NCI-H1105 treated with DMSO at 0.1 percent for 48 hours (cell line): ENCODE measurements at places on chromosomes 2 and 18.

DNA sequence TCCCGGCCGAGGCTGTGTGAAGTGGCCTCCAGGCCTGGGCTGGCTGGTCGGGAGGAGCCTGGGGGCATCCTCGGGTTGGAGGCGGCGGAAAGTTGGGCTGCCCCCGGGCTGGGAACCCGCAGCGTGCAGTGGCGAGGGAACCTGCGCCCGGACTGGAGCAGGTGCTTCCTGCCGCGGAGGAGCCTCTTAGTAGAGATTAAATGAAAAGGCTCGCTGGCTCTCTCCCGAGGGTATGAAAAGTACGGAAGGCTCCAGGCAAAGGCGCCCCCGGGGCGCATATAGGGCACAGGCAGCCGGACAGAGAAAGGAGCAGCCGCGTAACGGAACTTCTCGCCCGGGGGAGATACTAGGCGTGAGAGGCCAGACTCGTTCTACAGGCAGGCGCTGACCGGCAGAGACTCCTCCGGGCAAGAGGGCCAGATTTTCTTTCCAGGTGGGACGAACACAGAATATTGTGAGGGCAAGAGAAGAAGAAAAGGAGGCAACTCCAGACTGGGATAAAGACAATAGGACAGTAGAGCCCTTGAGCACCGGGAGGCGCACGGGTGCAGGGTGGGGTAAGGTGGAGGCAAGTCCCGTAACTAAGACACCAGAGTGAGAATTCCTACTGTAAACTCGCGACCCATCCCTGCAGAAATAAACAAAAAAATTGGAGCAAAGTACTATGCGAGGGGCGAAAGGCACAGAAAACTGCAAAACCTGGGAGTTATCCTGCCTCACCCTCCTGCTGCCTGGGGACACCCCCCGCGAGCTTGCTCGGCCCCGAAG, 816 bp downstream of the CDH2 start:
- DNase-seq, result peak; percentile 65

- DNase-seq, result no peak
These were observed 62.5 kb upstream of the SH3RF3 start for GRCh38 chr2:109066501-109066900.

DNA sequence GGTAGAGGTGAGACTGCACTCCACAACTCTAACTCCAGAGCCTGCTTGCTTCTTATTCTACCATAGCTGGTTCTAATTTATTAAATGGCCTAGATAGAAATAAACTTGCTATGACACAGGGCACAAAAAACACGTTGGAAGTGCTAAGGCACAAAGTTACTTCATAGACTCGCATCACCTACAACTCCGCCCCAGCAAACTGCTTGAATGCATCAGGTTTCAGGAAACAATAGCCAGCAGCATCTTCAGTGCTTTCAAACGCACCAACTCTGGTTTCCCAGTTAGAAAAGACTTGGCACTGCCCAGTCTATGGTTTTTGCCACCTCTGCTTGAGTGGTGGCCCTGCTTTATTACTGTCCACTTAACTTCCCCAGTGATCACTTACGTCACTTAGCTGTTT, 142.6 kb downstream of the RIF1 start:
- DNase-seq, result no peak

GRCh38 chr2:85037622-85038021, 66.7 kb downstream of the KCMF1 start:
- no peak for DNase-seq

DNA sequence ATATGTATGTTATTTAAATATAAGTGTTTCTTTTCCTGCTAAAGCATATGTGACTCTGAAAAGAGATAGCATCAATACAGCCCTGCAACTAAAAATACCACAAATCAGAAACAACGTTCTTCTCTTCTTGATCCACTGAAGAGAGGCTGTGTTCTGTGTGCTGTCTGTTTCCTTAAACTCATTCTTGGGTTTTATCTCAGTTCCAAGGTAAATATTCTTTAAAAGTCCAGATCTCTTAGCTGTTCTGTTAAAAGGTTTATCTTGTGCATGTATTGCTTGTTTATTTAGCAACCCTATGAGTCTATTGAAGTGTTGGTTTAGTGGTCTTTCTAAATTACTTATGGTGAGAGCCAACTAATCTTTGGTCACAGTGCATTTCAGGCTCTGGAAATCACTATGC, 173.3 kb upstream of the NT5C1B start:
- DNase-seq, result no peak

- DNase-seq, result no peak
These were observed 9.4 kb downstream of the MAP3K19 start for GRCh38 chr2:135037831-135038230.

DNA sequence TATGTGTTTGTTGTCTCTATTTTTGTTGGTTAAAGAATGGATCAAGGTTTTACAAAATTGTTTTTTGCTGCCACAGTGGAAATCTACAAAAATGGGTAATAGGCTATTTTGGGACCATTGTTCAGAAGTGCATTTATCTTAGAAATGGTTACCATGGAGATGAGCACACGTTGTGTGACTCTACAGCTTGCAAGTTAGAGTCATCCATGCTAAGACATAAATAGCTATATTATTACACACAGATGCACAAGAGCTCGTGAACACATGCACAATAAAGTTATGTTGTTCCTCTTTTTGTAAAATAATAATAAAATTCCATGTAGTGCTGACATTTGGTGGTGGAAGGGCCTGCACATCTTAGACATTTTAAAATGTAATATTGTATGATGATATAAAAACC, 15.5 kb upstream of the DUSP19 start:
- no peak for DNase-seq

- no peak for DNase-seq
These were observed 1.7 kb downstream of the FOSL2 start for GRCh38 chr2:28394331-28394877.

DNA sequence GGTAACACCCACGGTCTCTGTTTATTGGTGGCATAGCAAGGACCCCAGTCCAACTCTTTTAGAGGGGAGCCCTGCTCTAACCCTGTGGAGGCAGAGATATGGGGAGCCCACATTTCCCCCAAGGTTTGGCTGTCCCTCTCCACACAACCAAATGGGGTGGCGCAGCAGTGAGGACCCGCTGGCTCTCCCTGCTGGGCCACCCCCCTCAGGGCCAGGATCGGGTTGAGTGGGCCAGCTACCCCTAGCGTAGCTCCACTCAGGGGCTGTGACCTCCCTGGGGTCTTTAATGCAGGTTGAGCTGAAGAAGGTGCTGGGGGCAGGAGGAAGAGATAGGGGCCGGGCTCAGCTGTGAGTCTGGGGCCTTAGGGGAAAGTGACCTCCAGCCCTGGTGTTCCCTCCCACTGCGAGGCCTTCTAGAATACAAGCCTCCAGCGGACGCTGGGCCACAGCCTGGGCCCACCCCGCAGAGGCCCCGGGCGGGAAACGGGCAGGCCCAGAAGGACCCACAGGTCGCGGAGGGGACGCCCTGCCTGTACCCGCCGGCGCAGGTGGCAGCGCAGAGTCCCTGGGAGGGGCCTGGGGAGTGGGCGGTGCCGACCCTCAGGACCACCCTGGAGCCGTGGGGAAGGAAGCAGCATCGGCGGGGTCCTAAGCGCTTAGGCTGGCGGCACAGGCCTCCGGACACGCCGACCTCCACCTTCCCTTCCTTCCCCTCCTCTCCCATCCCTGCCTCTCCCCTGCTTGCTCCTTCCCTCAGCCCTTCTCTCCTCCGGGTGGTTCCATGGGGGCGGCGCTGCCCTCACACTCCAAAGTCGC, 9.6 kb downstream of the CROCC2 start:
- no peak for DNase-seq

- no peak for DNase-seq
These were observed 97.3 kb downstream of the MMADHC start for GRCh38 chr2:149490296-149490695.

DNA sequence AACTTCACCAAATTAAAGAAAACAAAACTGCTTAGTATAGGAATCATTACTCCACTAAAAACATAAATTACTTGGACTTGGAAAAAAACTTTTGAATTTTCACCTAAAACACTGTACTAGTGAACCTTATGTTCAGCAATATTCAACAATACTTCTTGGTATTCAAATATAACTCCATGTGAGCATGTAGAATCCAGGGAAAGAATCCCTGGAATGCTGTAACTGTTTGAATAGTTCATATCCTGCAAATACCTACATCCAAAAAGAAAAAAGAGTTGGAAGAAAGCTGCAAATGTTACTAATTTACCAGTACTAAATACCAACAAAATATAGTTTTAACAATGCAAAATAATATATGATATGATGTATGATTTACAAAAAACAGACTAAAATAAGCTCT, 65.4 kb downstream of the IKZF2 start:
- no peak for DNase-seq

DNA sequence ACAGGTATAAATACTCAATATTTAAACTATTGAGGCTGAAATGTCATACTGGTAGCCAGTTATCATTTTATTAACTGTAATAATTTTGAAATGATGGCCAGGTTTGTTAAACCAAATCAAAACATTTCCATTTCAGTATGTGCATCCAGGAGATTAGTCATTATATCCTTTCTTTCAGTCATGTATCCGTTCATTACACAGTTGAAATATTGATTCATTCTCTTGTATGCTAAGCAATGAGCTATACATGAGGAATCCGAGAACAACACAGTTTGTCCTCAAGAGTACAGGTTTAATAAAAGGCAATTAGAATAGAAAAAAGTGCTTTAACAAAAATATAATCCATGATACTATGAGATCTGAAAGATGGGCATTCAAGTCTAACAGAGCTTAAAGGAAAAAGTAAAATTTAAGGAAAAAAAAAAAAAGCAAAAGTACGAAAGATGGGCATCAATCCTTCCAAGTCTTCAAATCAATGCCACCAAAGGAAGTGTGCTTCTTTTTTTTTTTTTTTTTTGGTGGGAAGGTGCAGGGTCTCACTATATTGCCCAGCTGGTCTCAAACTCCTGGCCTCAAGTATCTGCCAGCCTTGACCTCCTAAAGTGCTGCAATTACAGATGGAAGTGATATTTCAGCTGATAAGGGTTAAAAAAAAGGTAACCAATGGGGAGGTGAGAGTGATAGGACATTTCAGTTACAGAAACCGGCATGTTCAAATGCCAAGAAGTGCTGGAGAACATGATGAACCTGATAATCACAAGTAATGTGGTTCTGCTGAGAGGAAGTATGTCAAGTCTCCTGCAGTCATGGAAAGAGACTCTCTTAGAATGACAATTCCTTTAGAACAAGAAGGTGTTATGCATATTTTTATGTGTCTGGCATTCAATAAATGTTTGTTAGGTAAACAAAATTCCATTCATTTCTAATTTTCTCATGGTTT, 35.8 kb downstream of the PUM2 start:
- no peak for DNase-seq

DNA sequence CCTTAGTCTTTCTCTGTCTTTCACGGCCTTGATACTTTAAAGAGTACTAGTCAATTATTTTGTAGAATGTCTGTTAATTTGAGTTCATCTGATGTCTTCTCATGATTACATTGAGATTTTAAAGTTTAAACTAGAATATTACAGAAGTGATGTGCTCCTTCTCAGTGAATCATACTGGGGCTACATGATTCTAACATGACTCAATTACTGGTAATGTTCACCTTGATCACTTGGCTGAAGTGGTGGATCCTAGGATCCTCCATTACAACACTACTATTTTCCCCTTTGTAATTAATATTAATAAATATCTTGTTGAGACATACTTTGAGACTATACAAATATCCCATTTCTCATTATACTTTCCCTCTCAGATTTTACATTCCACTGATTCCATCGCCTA, 148.5 kb downstream of the CAMKMT start:
- no peak for DNase-seq

DNA sequence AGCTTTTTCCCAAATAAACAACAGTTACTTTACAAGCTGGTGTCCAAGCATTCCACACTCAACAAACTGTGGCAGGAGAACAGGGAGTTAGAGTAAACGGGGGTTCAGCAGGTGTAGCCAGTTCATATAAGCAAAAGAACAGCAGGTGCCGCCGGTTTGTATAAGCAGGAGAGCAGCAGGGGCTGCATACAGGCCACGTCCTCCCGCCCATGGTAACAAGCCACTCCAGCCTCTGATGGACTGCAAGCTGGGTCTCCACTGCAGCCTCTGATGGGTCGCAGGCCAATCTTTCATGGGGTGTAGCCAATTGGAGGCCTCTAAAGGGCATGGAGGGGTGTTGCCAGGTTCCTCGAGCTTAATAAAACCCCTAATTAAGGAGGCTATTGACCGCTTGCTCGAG, 189.3 kb downstream of the ANKRD30B start:
- DNase-seq, result no peak

- no peak for DNase-seq
These were observed 480.0 kb downstream of the RIT2 start for GRCh38 chr18:42635378-42636048.

GRCh38 chr18:29087616-29088246, 910.8 kb upstream of the CDH2 start:
- no peak for DNase-seq

DNA sequence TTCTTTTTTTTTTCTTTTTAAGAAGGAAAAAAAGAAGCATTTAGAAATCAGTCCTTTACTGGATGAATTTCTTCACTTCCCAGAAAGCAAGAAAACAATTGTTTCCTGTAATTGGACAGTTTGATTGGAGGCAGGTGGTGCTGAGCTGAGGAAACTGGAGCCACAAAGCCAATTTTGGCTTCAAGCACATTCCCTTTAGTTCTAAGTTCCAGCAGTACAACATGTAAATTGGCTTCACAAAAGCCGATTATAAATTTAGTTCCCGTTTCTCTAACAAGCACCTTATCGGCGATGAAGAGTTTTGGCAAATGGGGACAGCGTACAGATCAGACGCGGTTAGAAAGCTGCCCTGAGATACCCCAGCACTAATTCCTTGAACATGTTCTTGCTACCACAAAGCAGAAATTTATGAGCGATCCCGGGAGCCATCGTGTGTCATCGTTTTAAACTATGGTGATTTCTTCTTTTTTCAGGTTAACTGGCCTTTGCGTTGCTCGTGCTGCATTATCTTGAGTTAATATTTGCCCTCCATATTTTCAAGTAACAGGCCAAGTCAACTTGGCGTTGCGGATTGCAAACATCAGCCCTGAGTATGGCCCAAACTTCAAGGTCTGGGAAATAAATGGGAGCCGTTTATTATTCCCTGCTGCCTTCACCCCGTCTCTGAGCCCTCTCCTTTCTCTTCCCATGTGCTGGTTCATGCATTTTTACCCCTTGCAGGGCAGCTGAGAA, 190.4 kb upstream of the ID2 start:
- peak; percentile 70 for DNase-seq

- DNase-seq, result peak; percentile 38
These were observed 176.1 kb upstream of the SPRED2 start for GRCh38 chr2:65608466-65608865.

GRCh38 chr2:71598526-71598925, 145.2 kb downstream of the DYSF start:
- no peak for DNase-seq

DNA sequence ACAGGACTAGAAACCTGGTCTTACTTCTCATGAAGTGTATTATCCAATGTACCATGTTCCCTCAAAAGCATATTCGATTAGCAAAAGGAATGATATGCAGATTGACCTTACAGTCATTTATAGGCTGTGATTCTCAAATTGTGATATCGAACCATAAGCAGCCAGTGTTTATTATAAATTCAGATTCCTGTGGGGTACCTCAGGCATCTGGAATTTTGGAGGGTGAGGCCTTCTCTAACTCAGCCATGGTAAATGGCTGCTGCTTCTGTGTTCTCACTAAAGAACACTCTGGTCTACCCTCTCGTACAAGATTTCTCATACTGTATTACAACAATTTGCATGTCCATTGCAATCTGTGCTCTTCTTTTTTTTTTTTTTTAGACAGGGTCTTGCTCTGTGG, 84.5 kb downstream of the PRPF40A start:
- no peak for DNase-seq
